Fibroblast of skin of back (primary cell): ENCODE measurements at places on chromosomes 1 and 21.

DNA sequence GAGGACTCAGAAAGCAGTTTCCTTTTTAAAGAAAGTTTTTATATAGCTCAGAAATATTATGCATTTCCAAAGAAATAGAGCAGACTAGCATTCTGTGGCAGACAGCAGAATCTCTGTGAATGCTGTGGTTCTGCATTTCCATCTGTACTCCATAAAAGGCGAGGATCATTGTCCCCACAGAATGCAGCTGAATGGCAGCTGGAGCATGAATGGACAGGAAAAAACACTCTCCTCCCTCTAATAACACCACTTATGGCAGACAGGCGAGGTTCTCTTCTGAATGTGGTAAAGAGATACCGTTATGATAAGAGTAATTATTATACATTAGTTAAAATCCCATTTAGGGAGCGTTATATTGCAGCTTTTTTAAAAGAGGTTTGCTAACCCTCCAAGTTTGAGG, 81.4 kb upstream of the WLS start:
- no peak for DNase-seq

- DNase-seq: no peak
Measured at GRCh38 chr1:27166929-27167328, 12.0 kb upstream of the SLC9A1 start.

DNA sequence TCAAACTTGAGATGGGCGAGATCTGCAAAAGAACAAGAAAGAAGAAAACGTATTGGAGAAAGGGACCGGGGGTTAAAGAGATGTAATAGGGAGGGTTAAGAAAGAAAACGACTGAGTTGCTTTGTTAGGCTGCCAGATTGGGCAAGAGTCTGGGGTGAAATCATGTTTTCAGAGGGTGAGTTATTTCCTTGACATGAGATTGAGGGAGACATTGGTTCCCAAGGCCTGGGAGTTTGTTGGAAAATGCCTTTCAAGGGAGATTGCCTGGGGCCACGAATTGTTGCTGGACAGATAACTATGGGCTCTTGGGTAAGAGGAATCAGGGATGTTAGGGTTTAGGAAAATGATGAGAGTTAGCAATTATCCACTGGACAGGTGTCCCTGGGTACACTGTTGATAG, 776 bp upstream of the CADM3 start:
- no peak for DNase-seq

DNA sequence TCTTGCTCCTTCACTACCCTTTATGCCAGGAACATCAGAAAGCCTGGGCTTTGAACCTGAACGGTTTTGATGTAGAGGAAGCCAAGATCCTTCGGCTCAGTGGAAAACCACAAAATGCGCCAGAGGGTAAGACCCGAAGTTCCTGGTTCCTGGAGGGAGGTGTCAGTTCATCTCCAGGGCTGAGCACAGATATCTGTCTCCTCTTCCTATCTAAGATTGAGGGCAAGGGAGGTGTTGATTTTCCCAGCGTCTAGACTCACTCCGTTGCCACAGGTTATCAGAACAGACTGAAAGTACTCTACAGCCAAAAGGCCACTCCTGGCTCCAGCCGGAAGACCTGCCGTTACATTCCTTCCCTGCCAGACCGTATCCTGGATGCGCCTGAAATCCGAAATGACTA, 915 bp downstream of the CDC20 start:
- DNase-seq: no peak

GRCh38 chr1:11391886-11392285, 87.1 kb upstream of the DISP3 start:
- DNase-seq: no peak

DNA sequence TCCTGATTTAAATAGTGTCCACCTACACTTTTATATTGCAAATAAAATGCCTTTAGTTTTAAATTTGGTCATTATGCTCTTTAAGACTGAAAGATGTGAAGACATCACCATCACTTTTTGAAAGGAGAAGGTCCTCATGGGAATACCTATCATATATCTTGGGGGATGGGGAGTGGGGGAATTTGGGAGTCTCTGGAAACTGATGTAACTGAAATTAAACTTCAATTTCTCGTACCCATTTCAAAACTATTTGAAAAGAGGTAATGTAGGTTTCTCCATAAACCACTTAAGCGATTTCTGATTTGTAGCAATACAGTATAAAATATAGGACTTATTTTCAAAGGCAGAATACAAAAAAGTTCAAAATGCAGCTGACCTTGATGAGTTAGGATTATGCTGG, 924 bp downstream of the EXTL2 start:
- DNase-seq: no peak

DNA sequence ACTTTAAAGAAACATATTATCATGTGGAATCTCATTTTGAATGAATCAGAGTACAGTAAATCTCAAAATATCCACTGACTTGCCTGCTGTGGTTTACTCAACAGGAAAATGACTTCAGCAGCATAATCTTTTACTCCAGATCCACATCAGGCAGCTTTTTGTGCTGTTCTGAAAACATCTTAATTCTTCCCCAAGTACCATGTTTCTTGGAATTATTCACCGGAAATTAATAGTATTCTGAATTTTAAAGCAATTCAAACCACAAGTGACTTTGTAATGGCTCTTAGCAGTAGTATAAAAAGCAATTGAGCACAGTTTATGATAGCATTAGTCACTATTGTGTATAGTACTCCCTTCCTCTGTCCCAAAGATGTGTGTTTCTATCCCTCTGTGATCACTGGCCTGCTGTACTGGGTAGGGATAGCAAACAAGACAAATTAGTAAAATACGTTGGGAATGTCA, 64.2 kb upstream of the ERRFI1 start:
- DNase-seq: peak; percentile 98

DNA sequence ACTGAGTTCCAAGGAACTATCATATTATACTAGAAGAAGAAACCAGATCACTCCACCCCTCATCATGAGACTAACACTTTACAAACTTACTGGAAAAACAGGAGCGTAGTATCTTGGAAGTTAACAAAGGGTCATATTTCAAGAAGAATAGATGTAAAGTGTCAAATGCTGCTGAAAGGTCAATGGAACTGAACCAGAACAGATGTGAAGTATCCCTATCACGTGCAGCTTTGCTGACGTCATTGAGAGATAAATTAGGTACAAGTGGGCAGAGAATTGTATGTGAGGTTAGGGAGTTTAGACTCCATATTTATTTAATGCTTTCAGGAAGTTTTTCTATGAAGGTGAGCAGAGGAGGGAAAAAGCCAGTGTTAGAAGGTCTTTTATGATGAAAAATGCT, 483.0 kb downstream of the NCAM2 start:
- DNase-seq: no peak
